ENCODE measurements at places on chromosomes 2 and 18.

GRCh38 chr18:45765796-45766195 is 41.8 kb downstream of the SLC14A1 start:
- no peak for DNase-seq

DNA sequence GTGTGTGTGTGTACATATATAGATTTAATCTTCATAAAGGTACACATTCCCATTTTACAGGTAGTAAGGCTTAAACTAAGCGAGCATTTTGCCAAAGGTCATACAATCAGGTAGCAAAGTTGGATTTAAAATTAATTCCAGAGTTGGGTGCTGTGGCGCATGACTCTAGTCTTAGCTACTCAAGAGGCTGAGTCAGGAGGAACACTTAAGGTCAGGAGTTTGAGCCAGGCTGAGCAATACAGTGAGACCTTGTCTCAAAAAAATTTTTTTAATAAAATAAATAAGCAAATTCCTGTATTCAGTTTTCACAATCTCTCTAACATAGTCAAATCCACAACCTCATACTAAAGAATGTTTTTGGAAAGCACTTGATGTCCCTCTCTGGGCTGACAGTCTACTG is 111.5 kb upstream of the LDLRAD4 start:
- no peak for DNase-seq

- no peak for DNase-seq
Observed at GRCh38 chr2:55138014-55138881, 88.0 kb upstream of the RTN4 start.

DNA sequence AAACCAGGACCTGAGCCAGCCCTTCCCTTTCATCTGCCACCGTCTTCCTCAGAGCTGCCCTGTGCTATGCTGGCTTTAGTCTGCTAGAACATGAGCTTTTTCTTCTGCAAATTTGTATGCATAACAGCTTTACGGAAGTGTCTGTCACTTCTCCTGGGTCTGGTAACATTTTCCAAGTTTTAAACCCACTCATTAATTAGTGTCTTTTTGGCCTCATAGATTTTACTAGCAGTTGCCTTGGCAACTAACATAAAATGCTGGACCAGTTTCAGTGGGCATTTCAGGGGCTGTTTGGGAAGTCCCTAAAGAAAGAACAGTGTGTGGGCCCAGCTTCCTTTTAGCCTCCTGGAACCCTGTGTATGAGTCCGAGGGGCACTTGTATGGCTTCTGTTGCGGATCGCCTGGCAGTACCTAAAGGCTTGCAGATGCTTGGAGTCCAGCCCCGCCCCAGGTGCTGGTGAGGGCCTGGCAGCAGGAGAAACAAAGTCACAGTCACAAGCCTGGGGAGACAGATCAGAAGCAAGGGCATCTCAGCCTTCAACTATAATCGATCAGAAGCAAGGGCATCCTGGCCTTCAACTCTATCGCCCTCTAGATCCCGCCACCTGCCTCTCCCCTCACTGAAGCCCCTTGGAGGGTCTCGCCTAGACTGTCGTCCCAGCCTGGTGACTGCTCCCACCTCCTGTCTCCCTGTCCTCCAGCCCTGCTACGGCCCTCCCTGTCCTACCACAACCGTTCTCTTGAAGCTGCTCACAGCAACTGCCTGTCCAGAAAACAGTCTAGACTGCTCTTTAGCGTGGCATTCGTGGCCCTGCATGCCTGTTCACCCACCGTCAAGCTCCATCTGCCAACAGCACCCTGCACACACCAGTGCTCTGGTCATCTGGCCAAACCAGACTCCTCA is 36.8 kb upstream of the MAPRE3 start:
- DNase-seq, result no peak

DNA sequence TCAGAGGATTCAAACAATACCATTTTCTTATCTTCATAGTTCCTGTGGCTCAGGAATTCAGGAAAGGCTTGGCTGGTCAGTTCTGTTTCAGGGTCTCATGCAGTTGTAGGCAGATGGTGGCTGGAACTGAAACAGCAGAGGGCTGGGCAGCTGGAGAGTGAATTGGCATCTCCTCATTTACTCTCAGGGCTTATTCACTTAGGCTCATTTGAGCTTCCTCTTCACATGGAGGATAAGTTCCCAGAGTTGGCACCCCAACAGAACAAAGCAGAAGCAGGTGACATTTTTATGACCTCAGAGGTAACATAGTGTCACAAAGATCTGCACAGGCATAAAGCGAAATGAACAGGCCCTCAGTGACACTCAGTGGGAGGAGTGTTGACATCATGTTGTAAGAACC is 66.1 kb downstream of the RBBP8 start:
- DNase-seq, result no peak

- no peak for DNase-seq
Observed at GRCh38 chr2:82256983-82257632, 1952.6 kb upstream of the LRRTM1 start.

DNA sequence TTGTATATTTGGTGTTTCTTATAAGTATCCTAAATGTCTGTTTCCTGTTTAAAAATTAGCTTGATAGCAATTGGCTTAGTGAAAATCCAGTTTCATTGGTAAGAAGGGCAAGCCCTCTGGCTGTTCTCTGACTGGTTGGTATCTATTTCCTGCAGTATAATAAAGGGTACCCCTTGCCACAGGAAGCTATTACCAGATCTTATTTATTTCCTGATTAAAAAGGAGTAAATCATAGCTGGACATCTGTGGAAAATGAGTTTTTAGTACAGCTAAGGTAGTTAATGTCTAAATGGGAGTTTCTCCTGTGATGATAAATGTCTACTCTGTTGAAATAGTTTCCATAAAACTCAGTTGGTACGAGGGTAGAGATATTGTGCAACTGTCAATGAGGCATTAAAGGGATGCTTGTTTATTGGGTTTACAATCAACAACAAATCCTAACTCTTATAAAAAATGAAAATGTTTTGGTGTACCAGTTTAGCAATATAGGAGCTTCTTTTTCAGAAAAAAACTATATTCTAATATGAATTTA is 58.7 kb downstream of the FASTKD2 start:
- DNase-seq, result no peak

DNA sequence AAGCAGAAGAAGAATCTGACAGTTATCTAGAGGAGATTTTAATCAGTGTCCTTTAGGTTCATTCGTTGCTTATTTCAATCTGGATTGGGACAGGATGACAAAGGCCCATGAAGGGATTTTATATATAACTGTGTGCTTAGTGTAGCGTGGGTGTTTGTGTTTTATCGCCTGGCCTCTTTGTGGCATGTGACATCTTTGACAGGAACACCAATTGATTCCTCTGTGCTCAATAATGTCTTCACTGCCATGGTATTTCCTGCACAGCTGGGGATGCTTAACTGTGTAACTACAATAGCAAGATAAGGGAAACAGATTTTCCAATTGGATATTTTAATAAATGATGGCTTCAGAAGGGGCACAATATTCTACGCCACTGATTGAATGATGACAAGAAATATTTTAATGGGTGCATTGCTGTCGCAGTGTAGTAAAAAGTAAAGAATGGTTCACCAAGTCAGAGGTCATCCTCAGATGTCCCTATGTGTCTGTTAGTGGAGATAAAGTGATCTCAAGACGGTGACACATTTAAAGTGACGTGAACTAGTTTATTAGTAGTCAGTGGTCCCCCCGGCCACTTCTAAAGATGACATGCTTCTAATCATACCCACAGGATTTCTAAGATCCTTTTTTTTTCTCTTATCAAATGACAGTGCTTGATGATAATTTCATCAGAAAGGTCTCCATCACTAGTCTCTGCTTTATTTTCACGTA is 160.4 kb downstream of the AGAP1 start:
- no peak for DNase-seq

Data from activated CD8-positive, alpha-beta memory T cell treated with anti-CD3 and anti-CD28 coated beads for 1 hour (primary cell).